ENCODE measurements at places on chromosomes 3 and 15.

- no peak for DNase-seq
These were observed at the start of gene SEMA3B for GRCh38 chr3:50268703-50269451. SEMA3B (plus strand) TSS chr3:50269147; CDS start chr3:50269241, 94 bp downstream.

DNA sequence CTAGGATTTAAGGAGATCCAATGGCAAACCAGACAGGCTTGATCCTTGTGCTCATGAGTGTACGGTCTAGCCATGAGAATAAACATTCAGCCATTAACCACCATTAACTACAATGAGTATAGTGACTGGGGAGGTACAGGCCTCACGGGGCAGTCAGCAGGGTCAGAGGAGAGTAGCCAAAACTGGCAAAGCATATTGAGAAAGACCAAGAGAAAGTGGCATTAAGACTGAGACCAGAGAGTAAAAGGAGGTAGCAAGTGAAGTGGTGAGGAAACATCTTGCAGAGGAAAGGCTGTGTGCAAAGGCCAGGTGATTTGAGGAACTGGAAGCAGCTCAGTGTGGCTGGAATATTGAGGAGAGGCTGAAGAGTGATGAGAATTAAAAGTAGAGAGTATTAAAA, 407.2 kb upstream of the LMCD1 start:
- DNase-seq: no peak

- DNase-seq: no peak
These were observed 23.2 kb upstream of the PIGZ start for GRCh38 chr3:196991581-196992460.

DNA sequence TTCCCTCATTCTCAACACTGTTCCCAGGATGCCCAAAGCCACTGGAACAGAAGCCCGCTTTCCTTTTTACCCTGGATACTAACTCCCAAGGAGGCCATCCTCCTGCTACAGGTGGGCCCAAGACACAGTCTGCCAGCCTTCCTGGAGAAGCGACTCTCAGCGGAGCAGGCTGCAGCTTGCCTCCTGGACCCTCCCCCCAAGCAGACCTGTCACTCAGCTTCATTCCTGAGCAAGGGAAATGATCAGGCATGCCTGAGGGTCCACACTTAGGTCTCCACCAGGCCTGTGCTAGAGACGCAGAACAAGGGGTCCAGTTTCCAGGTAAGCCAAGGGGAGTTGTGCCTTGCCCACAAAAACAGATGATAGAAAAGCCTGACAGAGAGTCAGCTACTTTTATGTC, 62.8 kb downstream of the SLCO2A1 start:
- no peak for DNase-seq

DNA sequence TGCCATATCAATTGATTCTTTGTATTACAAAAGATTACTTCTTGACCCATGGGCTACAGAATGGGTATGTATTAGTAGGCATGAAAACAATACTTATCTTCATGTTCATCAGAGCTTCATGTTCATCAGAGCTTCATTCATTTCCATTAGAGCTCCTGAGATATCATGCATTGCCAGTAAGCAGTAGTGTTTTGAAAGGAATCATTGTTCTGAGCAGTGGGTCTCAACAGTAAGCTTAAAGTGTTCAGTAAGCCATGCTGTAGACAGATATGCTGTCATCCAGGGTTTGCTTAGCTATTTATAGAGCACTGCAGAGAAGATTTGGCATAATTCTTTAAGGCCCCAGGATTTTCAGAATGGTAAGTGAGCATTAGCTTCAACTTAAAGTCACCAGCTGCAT, 596.1 kb downstream of the ZNF385D start:
- DNase-seq: no peak

DNA sequence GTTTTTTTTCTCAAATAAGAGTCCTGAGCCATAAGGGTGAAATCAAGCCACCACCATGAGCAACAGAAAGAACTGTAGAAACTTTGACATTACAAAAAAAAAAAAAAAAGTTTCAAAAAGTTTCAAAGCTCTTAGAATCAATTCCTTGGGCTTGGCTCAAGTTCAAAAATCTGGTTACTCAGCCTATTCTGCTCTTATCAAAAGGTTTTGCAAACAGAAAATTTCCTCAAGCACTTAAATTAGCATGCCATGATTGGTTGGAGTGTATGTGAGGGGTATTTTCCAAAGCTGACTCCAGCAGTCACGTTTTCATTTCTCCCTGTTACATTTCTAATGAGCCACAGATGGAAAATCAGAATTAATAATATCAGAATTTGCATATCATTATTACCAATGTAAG, 12.1 kb upstream of the PEX5L start:
- DNase-seq: no peak

DNA sequence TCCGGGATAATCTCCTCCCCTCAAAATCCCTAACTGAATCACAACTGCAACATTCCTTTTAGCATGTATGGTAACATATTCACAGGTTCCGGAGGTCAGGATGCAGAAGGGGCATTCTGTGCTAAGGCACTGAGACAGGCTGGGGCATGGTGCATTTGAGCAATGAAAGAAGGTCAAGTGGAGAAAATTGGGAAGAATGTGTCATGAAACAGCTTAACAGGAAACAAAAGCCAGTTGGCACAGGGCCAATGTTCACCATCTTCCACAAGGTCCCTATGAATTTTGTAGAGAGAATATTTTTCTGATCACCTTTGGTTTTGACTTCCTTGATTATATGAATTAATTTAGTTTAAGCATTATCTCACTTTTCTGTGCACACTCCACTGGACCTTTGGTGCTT, 587.7 kb upstream of the NR2F2 start:
- no peak for DNase-seq

GRCh38 chr3:53716998-53717397, 129.2 kb downstream of the CHDH start:
- no peak for DNase-seq

GRCh38 chr3:163011596-163011995, 1515.0 kb downstream of the OTOL1 start:
- DNase-seq: no peak

GRCh38 chr3:145087038-145087437, 1073.9 kb downstream of the PLOD2 start:
- no peak for DNase-seq

DNA sequence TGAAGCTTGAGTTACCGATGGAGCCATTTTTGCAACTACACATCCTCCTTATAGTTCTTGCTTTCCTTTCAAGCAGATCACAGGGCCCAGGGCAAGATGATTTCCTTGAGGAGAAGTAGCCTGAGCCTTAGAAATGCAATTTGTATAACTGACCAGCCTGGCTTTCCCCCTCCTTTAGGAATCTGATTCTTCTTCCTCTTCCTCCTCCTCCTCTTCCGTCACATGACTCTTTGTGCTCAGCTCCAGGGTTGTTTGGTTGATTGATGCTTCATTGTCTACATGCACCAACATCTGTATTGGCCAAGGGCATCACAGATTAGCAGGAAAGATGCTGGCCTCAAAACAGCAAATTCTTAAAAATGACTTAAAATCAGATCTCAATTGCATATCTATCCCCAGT, 3.3 kb downstream of the SNAPC5 start:
- DNase-seq: no peak

- no peak for DNase-seq
These were observed 21.0 kb downstream of the PTH1R start for GRCh38 chr3:46898321-46899150.

- DNase-seq: no peak
These were observed 41.6 kb upstream of the AP3B2 start for GRCh38 chr15:82751308-82751707.

- no peak for DNase-seq
These were observed 19.0 kb upstream of the CSTA start for GRCh38 chr3:122305818-122306621.

GRCh38 chr3:196931157-196931556, 11.2 kb downstream of the NCBP2 start:
- DNase-seq: no peak

- DNase-seq: no peak
These were observed 47.1 kb downstream of the ATP13A4 start for GRCh38 chr3:193507566-193507965.

GRCh38 chr15:101536166-101536874, 46.8 kb upstream of the PCSK6 start:
- no peak for DNase-seq

DNA sequence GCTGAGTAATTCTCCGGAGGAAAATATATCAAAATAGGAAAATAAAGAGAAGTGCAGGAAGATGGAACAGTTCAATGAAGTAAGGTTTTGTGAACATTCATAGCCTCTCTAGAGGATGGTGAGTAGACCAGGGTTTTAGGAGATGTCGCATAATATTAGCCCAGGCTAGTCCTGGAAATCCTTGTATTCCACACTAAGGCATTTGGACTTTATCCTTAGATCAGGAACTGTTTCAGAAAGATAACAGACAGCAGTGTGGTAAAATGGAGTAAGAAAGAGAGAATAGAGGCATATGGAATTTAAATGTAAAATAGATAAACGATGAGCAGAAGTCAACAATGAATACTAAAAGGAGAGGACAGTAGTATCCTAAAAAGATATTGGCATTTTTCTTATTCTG, 12.1 kb downstream of the COPB2 start:
- DNase-seq: no peak

DNA sequence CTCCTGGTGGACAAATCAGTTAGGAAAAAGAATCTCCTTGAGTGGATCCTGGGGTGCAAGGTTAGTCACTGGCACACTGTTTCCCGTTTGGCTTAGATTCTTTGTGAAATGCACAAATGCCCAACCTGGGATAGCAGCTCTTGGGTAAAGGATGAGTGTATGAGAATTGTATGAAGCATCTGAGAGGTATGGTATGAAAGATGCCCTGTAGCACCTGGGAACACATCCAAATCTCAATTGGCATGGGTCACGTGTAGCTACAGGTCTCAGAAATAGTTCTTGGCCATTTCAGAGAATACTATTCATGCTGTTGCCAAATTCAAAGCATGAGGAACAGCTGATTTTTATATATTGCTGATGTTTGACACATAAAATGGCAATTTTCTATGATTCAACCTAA, 84.3 kb downstream of the KCNH8 start:
- DNase-seq: no peak

GRCh38 chr3:77535116-77535515, 495.2 kb downstream of the ROBO2 start:
- DNase-seq: no peak

DNA sequence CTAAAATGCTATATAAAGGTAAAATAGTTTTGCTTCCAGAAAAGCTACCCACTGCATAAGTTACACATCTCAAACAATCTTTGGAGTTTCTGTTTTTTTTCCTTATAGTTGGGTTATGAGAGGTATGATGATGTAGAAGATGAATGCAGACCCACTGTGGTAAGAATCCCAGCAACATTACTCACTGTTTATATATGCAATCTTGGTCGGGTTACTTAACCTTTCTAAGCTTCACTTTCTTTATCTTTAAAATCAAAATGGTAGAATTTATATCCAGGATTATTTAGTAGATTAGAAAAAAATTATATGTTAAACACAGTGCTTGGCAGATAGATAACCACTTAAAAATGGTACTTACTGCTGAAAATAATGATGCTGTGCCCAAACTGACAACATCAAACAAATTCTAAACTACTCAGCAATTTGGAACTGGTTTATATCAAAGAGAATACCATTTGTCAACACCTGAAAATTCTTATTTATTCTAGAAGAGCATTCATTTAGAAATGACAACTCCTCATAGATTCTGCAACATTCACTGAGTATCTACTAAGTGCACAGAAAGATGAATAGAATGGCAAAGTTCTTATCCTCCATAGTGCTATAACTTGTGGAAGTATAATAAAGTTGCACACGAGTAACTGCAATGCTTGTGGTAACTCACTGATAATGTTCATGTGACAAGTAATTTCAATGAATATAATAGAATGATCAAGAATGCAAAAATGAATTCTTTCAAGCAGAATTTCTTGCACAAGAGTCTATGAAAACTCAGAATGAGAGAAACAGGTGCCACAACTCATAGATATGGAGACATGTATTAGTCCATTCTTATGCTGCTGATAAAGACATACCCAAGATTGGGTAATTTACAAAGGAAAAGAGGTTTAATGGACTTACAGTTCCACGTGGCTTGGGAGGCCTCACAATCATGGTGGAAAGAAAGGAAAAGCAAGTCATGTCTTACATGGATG, 129.0 kb upstream of the SLC7A14 start:
- no peak for DNase-seq

- DNase-seq: no peak
These were observed 20.4 kb downstream of the SYNM start for GRCh38 chr15:99125061-99125891.

DNA sequence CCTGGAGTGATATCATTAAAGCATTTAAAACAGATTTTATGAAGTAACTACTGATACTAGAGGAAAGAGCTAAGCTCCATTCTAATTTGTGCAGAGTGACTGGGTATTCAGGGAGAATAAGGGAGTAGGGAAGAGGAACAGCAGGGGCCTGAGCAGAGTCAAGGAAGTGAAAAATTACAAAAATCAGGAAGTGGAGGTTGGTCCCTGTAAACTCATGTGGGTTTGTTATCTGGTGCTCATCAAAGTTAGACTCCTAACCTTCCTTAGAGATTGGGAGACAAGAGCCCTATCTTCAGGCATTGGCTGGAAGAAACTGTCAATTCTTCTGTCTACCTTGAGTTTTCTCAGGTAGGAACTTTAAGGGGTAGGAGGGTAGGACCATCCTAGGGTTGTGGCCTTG, 82.5 kb downstream of the NEK11 start:
- DNase-seq: no peak

DNA sequence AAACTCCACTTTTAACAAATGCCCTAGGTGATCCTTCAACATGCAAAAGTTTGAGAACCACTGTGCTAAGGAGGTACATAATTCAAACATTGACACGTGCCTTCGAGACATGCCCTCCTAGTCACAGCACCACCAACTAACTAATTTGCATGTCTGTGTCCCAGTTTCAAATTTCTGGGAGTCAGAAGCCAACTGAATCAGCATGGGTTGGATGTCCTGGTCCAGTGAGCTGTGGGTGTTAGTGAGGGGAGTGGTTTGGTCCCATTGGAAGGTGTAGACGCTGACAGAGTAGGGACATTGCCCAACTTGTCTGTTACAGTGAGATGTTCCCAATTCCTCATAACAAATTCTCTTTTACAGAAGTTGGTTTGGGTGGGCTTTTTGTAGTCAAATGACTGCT, 67.3 kb upstream of the ADPGK start:
- no peak for DNase-seq

GRCh38 chr3:59856934-59857460, 807.2 kb upstream of the CFAP20DC start:
- no peak for DNase-seq

DNA sequence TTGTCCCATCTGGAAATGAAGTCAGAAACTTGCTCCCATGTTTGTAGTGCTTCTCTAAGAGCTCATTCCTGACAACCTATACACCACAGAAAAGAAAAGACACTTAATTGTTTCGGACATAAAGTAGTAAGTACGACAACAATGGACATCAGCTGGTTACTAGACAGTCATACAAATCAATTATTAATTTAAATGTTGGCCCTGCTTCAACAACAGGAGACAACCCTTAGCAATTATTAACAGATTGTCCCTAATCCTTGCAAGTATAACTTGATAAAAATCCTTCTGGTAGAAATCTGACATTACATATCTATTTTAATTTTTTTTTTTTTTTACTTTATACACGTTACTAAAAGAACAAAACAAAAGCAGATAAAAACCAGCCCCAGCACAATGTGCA, 29.8 kb downstream of the ERICH6 start:
- DNase-seq: no peak

- DNase-seq: no peak
These were observed 23.0 kb downstream of the TLNRD1 start for GRCh38 chr15:81023483-81024264.

- no peak for DNase-seq
These were observed 130.2 kb upstream of the LMOD3 start for GRCh38 chr3:69252631-69253030.

- no peak for DNase-seq
These were observed 1.4 kb downstream of the PAQR5 start for GRCh38 chr15:69299943-69300588.

- DNase-seq: no peak
These were observed 609.9 kb downstream of the FHIT start for GRCh38 chr3:60641354-60641753.
